ENCODE measurements at places on chromosomes 5 and 9.

GRCh38 chr5:16489322-16489791, 23.8 kb upstream of the ZNF622 start:
- DNase-seq: peak; percentile 29

DNA sequence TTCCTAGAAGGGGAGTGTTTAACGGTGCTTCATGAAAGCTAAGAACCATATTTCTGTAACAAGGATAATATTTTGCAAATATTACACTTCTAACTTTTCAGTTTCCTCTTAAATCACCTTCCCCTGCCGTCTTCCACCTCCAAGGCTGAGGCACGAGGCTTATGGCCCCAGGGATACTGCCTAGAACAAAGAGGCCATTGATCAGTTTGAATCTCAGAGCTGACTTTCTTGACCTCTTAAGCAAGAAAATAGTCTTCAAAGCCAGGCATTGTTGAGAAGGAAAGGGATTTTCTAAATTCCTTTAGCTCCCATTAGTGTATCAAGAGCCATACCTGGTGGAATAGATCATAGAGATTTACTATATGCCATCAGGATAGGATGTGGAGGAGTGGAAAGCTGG, 566.2 kb downstream of the BNC2 start:
- DNase-seq: no peak

DNA sequence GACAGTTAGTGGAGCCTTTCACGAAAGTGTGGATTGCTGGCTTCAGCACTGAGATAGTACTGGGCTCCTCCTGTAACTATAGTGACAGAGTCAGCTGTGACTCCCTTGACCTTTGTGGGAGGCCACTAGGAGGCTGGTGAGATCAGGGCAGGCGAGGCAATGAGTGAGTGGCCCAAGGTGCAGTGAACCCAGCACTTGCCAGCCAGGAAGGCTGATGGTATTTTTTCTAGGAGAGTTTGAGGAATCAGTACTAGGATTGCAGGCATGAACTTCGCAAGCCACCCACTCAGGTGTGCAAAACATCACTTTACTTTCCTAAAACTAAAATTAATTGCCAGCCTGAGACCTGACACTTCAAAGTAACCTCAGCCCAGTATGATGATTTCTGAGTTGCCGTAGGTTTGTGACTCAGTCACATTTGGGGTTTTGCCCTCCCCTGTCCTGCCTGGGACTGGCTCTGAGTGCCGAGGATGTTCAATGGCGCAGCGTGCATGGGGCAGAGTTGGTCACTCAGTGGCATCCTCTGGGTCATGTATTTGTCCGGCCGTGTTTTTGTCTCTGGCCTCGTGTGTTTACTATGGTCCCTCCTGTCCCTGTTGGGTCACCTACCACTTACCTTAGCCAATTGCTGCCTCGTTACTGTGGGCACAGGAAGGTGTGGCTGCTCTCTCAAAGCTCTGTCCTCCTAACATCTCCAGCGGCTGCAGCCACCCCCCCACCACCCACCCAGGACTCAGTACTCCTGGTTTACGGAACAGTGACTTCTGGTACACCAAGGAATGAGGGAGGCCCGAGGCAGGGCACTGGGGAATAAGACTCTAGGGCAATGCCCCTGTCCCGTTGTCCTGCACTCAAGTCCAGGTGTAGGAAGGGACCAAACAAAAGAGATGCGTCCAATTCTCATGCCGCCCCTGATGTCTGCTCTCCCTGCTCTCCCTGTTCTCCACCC, 67.2 kb downstream of the IL31RA start:
- DNase-seq: no peak

DNA sequence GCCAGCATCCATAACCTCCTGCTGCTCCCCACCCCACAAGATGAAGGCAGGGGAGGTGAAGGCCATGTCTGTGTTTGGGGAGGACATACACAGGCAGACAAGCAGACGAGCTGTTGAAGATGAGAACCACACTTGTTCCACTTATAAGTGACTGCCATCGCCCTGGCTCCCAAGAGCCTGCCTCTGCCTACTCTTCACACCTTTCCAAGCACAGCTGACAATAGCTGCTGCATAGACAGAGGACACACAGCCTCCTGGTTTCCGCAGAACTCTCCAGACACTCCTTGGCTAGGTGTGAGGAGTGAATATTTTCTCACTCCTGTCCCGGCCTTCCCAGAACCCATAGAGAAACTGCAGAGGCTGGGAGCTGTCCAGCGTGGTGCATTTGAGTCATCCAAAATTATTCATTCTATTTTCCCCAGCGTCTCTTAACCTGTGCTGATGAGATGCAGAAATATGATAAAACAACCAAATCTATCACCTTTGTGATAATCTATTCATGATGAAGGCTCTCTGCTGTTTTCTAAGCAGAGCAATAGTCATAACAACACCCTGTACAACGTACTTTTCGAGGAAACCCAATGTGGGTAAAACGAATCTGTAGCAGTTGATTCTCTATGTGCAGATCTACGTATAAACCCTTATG, 24.7 kb downstream of the KLF9 start:
- no peak for DNase-seq

DNA sequence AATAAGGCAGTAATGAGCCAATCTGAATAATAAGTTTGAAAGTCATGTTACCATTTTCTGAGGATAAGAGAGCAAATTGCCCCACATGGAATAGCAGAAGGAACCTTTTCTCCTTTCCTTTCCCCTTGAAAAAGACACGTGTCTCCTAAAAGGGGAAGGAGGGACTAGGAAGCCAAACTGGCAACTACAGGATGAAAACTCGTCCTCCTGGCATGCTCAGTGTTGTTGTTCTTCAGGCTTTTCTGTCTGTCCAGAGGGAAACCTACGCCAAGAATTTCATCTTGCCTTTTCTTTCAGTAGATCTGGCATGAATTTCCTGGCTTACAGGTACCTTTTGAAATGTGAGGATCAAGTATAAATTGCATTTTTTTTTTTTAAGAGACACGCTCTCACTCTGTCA, 355.9 kb upstream of the TLE4 start:
- DNase-seq: no peak

DNA sequence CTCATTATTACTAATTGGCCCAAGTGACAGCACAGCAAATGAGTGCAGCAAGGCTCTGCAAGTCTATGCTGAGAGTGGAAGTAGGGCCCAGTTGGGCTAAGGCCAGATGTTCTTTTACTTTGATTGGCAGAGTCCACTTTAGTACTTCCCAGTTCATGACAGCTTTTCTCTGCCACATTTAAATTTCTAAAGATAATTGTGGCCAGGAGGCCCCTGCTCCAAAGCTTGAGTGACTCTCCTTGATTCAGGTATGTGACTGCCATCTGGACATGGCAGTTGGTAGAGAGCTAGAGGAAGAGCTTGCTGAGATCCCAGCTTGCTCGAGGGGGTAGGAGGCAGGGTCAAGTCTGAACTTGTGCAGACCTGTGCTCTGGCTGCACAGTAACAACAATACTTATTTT, 154.1 kb downstream of the CARTPT start:
- no peak for DNase-seq

DNA sequence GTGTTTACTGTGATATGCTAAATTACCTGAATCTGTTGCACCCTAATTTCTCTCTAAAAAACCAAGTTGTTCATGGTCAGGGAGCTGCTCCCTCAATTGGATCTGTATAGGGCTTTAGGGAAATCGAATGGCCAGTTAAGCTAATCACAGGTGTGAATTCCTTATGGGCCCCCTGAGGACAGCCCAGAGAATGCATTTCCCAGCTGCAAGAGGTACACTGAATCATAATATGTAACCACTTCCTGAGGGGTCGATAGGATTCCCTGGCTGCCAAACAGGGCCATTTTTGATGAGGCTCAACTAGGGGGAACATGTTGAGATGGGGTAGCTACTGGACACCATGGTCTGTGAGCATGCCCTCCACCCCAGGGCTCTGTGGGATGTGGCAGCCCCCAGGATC, 478.6 kb downstream of the CCDC171 start:
- no peak for DNase-seq

- DNase-seq: no peak
Observed at GRCh38 chr9:7287065-7287464, 512.5 kb downstream of the DMAC1 start.

DNA sequence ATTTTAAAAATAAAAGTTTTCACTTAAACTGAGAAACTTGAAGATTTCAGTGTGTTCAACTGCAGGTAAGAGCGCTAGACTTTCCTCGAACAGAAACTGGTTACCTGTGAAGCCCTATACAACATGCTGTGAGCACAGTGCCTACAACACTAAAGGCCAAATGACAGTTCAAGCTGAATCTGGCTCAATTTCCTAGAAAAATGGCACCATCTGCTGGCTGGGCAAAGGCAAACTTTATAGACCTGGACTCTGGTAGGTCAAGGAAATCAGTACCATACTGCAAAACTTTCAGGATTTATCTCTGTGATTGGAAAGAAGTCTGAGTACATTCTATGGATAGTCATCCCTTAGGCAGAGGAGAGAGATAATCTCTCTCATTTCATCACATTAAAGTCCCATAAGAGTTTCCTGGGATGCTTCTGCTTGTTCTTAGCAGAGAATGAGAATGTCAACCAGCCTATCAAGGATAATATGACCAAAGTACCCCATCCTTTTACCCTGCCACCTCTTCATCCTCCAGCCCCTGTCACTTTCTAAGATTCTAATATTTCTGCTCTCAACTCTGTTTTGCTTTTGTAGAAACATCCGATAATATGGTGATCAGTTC, 31.8 kb upstream of the FOXB2 start:
- peak; percentile 45 for DNase-seq

DNA sequence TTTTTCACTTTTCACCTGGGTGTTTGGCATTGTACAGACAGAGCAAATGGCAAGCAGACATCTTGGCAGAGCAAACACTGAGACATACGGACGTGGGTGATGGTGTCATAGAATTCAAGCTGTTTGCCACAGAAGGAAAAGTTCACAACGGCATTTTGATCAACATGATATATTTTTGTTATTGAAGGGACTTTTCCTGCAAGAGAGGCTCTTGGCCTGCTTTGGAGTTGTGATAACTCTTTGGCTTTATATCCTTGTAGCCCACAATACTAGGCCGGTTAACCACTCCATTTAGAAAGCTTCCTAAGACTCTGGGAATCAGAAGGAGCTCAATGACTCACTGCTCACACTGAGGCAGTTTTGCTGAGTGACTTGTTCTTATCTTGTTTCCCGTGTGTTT, 1038.3 kb downstream of the TLE1 start:
- peak; percentile 25 for DNase-seq

DNA sequence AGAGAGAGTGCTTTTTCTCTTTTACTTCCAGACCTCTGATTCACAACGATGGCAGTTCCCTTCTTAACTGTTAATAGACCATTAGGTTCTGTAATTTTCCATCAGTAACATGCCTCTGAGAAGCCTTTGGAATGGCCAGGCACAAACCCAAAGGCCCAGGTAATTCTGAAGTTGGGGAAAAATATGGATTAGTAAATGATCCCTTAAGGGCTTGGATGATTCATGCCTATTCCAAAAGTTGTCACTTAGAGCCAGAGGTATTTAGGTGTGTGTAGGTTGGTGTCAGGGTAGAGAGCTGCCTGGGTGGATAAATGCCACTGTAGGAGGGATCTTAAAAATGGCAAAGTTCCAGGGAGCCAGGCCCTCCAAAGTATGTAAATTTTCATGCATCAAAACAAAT, 228.8 kb downstream of the PLK2 start:
- DNase-seq: no peak

DNA sequence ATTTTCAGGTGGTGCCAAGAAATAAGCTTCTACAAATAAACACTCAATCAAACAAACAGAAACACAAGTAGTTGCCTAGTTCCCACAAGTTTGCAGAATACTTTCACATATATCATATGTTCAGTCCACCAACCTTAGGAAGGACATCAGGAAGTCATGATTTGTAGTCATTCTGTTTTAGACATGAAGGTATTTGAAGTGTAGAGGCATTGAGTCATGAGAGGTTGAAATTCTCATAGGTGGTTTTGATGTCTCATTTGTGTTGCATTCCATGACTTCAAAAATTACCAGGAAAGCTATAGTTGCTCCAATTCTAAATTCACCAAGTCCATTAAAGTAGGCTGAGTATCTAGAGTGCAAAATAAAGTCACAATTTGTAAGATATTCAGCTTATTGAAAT, 159.0 kb downstream of the KCTD16 start:
- DNase-seq: no peak

DNA sequence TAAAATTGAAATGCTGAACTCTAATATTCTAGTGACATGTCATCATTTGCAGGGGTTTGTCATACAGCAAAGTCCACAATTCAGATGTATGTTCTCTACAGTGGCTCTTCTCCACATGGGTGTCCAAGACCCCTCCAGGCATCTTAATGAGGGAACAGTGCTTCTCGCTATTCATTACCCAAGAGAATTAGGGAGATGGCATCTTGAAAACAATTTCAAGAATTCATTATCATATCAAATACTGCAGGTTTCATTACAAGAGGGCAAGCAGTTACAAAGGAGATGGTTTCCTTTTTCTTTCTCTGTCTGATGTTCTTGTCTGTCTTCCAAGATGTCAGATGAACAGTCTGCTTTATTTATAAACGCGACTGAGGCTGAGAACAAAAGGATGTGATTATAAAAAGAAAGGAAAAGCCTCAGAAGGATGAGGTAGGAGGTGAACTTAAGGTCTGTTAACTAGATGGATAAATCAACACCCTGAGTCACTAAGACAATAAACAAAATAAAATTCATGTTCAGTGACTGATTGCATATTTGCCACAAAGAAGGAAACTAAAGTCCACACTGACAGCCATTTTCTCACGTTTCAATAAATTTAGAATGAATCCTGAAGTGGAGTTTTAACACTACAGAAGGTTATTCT, 326.7 kb upstream of the EFNA5 start:
- DNase-seq: no peak

- DNase-seq: no peak
Observed at GRCh38 chr9:97594381-97594921, 38.7 kb downstream of the TSTD2 start.

DNA sequence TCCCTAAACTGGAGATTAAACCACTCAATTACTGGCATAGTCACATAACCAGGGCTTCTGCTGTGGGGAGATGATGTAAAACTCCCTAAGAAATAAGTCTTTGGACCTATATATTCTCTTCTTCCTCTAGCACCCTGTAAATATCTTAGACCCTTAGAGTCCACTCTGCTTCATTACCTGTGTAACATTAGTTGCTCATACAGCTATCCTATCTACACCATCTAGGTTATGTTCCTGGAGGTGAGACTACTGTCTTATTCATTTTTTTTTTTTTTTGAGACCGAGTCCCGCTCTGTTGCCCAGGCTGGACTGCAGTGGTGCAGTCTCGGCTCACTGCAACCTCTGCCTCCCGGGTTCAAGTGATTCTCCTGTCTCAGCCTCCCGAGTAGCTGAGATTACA, 9.6 kb upstream of the TICAM2 start:
- no peak for DNase-seq

DNA sequence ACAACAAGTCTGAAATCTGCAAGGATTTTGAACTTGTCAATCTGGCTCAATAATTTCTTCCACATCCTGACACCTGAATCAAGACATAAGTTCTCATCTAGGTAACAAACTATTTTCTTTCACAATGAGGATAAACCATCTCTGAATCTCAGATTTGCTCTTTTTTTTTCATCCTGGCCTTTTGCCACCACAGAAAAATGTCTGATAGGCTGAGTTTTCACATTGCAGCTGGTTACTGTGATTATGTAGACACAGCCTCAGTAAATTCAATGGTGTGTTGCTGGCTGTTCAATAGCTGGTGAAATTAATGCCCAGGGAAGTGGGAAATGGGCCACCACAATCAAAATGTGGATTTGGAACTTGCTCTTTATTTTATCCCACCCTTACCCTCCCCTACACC, 2.8 kb upstream of the ADRA1B start:
- no peak for DNase-seq
